ENCODE measurements at places on chromosomes 7 and 10. TPM values are rescaled to one million over a fixed set of nuclear protein-coding genes. Genes with fewer than 3 reads are reported as not detected.

- no peak for DNase-seq
Observed at GRCh38 chr10:23439452-23439960, 631 bp downstream of the OTUD1 start.

- DNase-seq = no peak
Observed at GRCh38 chr7:26700386-26700785, 164.0 kb downstream of the SKAP2 start.

DNA sequence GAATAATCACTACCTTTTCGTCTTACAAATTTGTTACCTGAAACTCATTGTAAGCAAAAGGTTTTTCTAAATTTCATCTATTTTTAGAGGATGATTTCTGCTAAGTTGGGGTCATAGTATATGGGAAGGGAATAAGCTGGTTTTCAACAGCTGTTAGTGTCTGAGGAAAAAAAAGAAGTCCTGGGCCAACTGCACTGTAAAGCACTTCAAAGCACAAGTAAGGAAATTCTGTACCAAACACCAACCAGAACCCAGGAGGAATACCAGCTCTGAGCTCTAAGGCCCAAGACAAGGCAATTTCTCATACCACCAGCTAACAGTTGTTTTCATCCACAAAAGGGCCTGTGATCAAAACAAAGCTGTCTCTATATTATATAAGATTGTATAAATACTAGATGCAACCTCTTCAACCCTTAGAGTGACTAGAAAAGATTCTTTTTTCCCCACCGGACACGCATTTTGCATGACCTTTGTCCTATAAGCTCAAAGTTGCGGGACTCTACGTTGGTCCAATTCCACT, 6.1 kb upstream of the MEOX2 start:
- no peak for DNase-seq

DNA sequence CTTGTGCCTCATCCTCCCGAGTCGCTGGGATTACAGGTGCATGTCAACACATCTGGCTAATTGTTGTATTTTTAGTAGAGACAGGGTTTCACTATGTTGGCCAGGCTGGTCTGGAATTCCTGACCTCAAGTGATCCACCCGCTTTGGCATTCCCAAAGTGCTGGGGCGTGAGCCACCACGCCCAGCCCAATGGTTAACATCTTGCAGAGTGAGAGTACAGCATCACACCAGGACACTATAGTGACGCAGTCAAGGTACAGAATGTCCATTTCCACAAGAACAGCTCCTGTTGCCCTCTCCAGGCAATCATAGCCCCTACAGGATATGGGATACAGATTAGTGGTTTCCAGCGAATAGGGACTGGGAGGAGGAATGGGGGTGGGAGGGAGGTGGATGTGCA, 34.0 kb downstream of the MYO1G start:
- DNase-seq = no peak

Gene CNPY1
- total RNA-seq = not detected

GRCh38 chr10:32317795-32318357, 29.1 kb downstream of the EPC1 start:
- no peak for DNase-seq

GRCh38 chr7:106425017-106425719, 140.4 kb upstream of the NAMPT start:
- DNase-seq = peak; percentile 86

- DNase-seq = no peak
Observed at GRCh38 chr10:73981812-73982211, 16.1 kb upstream of the VCL start.

DNA sequence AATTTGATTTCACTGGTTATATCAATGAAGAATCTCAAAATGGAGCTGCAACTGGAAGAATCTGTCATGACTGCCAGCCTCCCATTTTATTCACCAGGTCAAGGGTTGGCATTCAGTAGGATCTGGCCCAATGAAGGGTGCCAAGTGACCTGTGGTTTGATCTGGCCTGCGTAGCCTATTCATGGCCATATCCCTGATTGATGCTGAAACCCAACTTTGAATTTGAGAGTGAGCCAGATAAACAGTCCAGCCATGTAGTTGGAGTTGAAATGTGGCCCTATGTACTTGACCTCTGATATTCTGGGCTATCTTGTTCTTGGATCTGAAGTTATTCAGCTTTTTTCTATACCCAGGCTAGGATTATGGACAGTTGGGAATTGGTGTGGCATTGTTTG, 1.5 kb downstream of the MKLN1 start:
- DNase-seq = no peak

GRCh38 chr10:99280472-99280871, 44.8 kb upstream of the HPSE2 start:
- no peak for DNase-seq

GRCh38 chr7:27423290-27423689, 180.7 kb downstream of the EVX1 start:
- DNase-seq = no peak
